ENCODE measurements at places on chromosomes 2 and 18. TPM values are rescaled to one million over a fixed set of nuclear protein-coding genes. Genes with fewer than 3 reads are reported as not detected.

- H3K4me3 ChIP-seq = no peak overlapping the region
- H3K27me3 ChIP-seq = no peaks in the 10 kb centered on the region
- no peaks in the 10 kb centered on the region for H3K36me3 ChIP-seq
- DNase-seq = no peak
- peaks cover 27% of the 10 kb centered on the region for H3K4me1 ChIP-seq
These were observed 24.1 kb downstream of the SLC14A2 start for GRCh38 chr18:45639408-45639807.

DNA sequence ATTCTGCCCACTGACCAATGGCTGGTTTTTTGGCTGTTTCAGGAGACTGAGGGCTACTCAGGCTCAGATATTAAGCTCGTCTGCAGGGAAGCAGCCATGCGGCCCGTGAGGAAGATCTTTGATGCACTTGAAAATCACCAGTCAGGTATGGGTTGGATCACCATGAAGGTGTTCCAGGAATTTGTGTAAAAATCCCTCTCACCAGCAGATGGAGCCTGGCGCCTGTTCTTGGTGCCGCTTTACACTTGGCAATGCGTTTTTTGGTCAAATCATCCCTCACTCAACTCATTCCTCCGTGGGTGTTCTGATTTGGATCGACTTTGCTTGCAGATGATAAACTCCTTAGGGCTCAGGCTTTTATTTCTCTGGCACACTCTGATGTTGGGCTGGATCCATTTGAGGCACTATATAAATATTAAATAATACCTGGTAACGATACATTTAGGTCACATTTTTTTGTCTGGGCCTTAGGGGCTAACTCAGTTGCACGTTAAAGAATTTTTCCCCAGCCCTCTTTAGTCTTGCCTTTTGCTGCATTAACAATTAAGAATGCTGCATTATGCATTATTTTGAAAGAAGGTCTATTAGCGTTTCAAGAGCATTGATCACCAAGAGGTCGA is 50.0 kb downstream of the HDHD2 start:
- no peak overlapping the region for H3K27ac ChIP-seq
- H3K36me3 ChIP-seq = no peaks in the 10 kb centered on the region
- no peak for DNase-seq
- no peaks in the 10 kb centered on the region for H3K4me1 ChIP-seq
- H3K4me3 ChIP-seq = no peak overlapping the region

GRCh38 chr2:48126162-48126561 is 219.9 kb upstream of the FBXO11 start:
- H3K36me3 ChIP-seq = no peaks in the 10 kb centered on the region
- H3K27ac ChIP-seq = no peak overlapping the region
- H3K27me3 ChIP-seq = no peaks in the 10 kb centered on the region
- no peaks in the 10 kb centered on the region for H3K4me1 ChIP-seq
- no peak overlapping the region for H3K4me3 ChIP-seq

DNA sequence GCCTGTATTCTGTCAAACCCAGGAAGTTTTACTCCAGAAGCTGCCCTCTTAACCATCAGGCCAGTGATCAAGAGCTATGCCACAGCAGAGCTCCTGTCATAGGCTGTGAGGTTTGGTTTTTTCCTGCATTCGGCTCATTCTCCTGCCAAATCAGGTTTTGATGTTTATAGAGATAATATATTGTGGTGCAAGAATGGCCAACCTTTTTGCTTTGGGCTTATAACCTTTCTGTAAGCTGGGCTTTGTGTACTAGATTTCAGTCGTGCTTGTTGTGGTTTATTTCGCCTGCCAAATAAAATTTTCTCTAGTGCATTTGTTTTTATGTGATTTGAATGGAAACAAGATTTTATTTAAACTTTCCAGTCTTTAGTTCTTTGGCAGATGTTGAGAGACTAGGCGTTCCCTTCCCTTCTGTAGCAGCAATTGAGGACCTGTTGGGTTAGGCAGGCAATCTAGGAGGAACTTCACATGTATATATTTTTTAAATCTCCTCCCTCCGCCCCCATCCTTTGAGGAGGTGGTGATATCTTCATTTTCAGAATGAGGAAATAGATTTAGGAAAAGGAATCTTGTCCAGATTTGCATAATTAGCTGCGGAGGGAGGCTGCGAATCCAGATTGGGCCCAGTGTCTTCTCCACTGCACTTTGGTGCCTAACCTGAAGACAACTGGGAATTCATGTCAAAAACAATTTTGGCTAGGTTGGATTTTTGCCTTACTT is 2.6 kb downstream of the KDM3A start:
- H3K4me3 ChIP-seq = peak overlapping the region; percentile 80
- no peaks in the 10 kb centered on the region for H3K36me3 ChIP-seq
- peak overlapping the region; percentile 98 for H3K27ac ChIP-seq
- no peak for DNase-seq
- peaks cover 12% of the 10 kb centered on the region for H3K4me1 ChIP-seq
- no peaks in the 10 kb centered on the region for H3K27me3 ChIP-seq

DNA sequence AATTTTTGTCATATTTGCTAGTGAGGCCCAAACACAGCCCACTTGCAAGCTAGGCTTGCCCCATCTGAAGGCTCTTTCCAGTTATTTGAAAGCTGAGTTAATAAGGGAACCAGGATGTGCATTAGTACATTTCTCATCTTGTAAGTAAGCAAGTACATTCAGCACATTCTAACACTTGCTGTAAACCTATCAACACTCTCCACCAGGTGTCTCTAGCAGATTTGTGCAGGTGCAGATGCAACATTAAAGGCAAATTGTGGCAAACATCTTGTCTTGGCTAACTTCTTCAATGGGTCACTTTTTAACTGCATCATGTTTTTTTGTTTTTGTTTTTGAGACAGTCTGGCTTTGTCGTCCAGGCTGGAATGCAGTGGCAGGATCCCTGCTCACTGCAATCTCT is 25.3 kb upstream of the MFSD6 start:
- H3K36me3 ChIP-seq = no peaks in the 10 kb centered on the region
- H3K4me3 ChIP-seq = no peak overlapping the region
- H3K27ac ChIP-seq = no peak overlapping the region
- DNase-seq = no peak

GRCh38 chr2:98607741-98608115 is 584 bp downstream of the COA5 start:
- DNase-seq = no peak
- peak overlapping the region; percentile 98 for H3K4me3 ChIP-seq
- H3K27me3 ChIP-seq = no peaks in the 10 kb centered on the region
- peaks cover 34% of the 10 kb centered on the region for H3K4me1 ChIP-seq
- H3K27ac ChIP-seq = peak overlapping the region; percentile 94

DNA sequence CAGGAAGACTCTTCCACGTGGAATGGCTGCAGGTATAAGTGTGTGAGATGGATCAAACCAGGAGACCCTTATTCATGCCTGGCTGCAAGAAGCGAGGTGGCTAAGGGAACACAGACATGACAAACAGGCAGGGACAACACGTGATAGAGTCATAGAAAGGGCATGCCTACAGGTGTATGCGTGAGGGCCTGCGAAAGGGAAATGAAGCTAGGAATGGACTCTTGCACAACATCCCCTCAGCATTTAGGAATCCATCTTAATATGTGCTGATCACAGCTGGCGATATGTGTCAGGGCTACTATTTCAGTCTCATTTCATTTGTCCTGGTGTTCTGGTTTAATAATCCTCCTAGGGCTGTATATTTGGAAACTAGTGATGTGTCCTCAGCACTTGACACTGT is 291.2 kb downstream of the MYT1L start:
- no peak overlapping the region for H3K27ac ChIP-seq
- DNase-seq = no peak
- H3K4me3 ChIP-seq = no peak overlapping the region
- H3K36me3 ChIP-seq = no peaks in the 10 kb centered on the region
- no peaks in the 10 kb centered on the region for H3K27me3 ChIP-seq

DNA sequence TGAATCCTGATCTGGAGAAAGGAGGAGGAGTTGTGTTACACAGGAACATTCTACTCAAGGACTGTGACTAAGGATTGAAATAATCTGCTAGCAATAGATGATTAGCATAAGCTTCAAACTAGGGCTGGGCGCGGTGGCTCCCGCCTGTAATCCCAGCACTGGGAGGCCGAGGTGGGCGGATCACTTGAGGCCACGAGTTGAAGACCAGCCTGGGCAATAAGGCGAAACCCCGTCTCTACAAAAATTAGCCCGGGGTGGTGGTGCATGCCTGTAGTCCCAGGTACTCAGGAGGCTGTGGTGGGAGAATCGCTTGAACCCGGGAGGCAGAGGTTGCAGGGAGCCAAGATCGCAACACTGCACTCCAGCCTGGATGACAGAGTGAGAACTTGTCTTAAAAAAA is 1.5 kb downstream of the TRMT61B start:
- peaks cover 27% of the 10 kb centered on the region for H3K36me3 ChIP-seq
- peaks cover 12% of the 10 kb centered on the region for H3K4me1 ChIP-seq
- DNase-seq = no peak
- H3K27me3 ChIP-seq = no peaks in the 10 kb centered on the region

- peaks cover 34% of the 10 kb centered on the region for H3K36me3 ChIP-seq
- DNase-seq = no peak
- peaks cover 23% of the 10 kb centered on the region for H3K4me1 ChIP-seq
- H3K27ac ChIP-seq = peak overlapping the region; percentile 98
- H3K27me3 ChIP-seq = no peaks in the 10 kb centered on the region
These were observed 590 bp downstream of the EIF2B4 start for GRCh38 chr2:27369471-27370025.

DNA sequence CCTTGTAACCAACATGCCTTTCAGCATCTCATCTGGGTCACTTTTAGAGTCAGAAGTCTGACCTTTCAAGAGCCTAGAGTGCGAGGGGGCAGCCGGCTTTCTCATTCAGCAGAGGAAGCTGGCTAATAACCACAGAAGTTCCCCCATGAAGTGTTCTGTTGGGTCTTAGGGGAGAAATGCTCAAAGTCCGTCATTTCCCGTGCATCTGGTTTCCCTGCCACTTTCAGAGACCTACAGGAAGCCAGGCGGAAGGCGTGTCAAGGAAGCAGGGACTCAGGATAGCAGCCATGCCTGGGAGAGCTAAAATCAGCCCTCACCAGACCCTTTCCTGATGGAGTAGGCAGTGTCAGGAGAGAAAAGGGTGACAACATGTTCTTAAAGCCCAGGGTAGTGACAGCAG is 301.8 kb upstream of the ID2 start:
- DNase-seq = no peak
- H3K27me3 ChIP-seq = no peaks in the 10 kb centered on the region
- no peaks in the 10 kb centered on the region for H3K36me3 ChIP-seq
- H3K27ac ChIP-seq = peak overlapping the region; percentile 32

DNA sequence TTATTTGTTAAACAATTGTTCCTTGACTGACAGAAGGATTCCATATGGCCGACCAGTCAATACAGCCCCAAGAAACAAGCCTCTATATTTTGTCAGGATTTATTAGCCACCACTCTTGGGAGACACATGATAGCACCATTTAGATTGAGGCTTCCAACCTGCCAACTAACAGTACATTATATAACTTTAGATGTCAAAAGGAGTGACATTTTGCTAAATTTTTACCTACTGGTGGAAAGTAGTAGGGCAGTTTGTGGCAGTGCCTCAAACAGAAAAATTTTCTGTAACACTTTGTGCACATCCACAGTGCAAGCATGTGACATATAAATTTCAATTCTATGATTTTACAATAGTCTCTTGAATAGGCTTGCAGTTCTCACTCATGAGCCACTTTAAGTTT is 464.0 kb downstream of the TRIB2 start:
- no peak overlapping the region for H3K27ac ChIP-seq
- no peaks in the 10 kb centered on the region for H3K4me1 ChIP-seq
- H3K4me3 ChIP-seq = no peak overlapping the region
- H3K36me3 ChIP-seq = no peaks in the 10 kb centered on the region

DNA sequence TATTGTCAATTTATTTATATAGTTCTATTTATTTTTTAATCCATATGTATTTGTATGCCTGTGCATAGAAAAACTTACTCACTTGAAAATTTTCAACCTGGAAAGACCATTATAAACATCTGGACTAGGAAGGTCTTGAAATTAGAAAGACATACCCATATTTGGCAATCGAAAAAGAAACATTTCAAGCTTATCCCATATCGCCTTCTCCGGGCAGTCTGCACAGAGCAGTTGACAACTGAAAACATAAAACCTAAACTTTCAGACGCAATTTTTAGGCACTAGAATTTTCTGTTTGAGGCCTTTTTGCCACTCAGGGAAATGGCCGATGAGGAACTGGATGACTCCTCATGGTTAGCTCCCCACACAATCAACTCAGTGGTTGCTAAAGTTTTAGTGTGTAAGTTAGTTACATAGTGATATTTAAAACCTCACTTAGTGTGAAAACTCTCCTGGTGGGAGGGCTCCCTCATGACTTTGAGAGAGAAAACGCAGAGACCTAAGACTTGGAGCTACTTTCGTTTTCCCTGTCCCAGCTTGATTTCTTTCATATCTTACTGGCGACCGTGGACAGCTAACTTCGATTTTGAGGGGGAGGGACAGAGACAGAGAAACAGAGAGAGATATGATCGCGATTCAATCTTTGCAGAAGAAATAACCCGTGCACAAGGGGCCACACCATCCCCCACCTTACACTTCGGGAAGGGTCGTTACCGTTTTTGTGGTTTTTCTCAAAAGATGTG is 3.2 kb upstream of the HOXD12 start:
- H3K4me1 ChIP-seq = peaks cover 66% of the 10 kb centered on the region
- H3K4me3 ChIP-seq = peak overlapping the region; percentile 63
- no peaks in the 10 kb centered on the region for H3K36me3 ChIP-seq
- no peak for DNase-seq
- peaks cover 100% of the 10 kb centered on the region for H3K27me3 ChIP-seq
- no peak overlapping the region for H3K27ac ChIP-seq

DNA sequence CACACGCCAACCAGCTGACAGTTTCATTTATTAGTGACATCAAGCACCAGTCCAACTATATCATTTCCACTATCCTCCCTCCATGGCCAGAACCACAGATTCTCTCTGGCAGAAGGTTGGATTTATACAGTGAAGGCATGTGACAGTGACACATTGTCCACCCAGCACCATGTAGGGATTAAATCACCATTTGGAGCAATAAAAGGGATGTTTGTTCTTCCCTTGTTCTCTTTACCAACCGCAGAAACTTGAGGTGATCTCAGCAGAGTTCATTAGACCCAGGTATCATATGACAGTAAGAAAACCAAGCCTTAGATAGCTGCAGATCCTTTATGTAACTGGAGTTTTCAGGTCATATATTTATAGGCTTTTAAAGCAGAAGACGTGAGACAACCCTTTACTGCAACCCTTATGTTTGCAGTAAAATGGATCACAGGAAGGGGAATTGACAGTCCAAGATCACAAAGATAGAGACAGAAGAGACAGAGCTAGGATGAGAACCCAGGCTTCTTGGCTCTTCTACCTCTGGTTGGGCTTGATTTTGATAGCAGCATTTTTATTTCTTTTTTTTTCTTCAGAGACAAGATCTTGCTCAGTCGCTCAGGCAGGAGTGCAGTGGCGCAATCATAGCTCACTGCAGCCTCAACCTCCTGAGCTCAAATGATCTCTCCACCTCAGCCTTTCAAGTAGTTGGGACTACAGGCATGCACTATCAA is 80.1 kb downstream of the XDH start:
- H3K27ac ChIP-seq = no peak overlapping the region
- no peaks in the 10 kb centered on the region for H3K36me3 ChIP-seq
- H3K4me1 ChIP-seq = no peaks in the 10 kb centered on the region

GRCh38 chr2:116733699-116734098 is 1080.8 kb upstream of the DDX18 start:
- no peak for DNase-seq
- H3K4me1 ChIP-seq = no peaks in the 10 kb centered on the region
- H3K36me3 ChIP-seq = no peaks in the 10 kb centered on the region
- H3K27ac ChIP-seq = no peak overlapping the region
- H3K27me3 ChIP-seq = no peaks in the 10 kb centered on the region

The CHRND gene
- total RNA-seq = not detected

The HOXD8 gene
- total RNA-seq = not detected

The SLC40A1 gene
- 30.5 TPM for total RNA-seq

The NCOA1 gene
- total RNA-seq = 31.6 TPM

The MC2R gene
- total RNA-seq = not detected

The PSMA8 gene
- total RNA-seq = not detected

The ADGRF3 gene
- total RNA-seq = not detected

The EVA1A gene
- 2.3 TPM for total RNA-seq

The SPAG16 gene
- 34.4 TPM for total RNA-seq

The GPR45 gene
- not detected for total RNA-seq

Data from esophagus squamous epithelium (tissue), 5 donors.